Caudate nucleus (tissue), 63 donors: ENCODE measurements at places on chromosomes 7 and 10.

GRCh38 chr7:43204081-43204480, 91.6 kb downstream of the HECW1 start:
- no peak for DNase-seq

- peak; percentile 31 for DNase-seq
These were observed 74.7 kb downstream of the CACNB2 start for GRCh38 chr10:18214691-18215563.

- DNase-seq, result no peak
These were observed 60.4 kb downstream of the DNAJB6 start for GRCh38 chr7:157397036-157397720.

DNA sequence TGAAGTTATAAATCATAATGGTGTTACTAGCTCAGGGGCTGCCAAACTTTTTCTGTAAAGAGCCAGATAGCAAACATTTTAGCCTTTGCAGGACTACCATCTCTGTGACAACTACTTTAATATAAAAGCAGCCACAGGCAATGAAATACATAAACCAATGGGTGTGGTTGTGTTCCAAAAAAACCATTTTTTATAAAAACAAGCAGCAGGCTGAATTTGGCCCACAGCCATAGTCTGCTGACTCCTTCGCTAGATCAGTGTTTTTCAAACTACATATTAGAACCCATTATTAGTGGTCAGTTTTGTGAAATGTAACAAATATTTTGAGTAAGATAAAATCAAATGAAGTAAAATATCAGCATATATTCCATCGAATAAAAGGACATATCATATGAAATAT, 13.6 kb downstream of the GNG11 start:
- no peak for DNase-seq

DNA sequence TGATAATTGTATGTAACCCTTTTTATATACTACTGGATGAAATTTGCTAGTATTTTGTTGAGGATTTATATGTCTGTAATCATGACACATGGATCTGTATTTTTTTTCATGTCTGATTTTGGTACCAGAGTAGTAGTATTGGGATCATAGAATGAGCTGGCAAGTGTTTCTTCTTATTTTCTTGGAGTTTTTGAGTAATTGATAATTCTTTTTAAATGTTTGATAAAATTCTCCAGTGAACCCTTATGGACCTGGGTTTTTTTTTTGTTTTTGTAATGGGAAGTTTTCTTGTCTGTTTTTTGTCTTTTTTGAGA, 28.4 kb downstream of the ZNF33A start:
- DNase-seq, result no peak

DNA sequence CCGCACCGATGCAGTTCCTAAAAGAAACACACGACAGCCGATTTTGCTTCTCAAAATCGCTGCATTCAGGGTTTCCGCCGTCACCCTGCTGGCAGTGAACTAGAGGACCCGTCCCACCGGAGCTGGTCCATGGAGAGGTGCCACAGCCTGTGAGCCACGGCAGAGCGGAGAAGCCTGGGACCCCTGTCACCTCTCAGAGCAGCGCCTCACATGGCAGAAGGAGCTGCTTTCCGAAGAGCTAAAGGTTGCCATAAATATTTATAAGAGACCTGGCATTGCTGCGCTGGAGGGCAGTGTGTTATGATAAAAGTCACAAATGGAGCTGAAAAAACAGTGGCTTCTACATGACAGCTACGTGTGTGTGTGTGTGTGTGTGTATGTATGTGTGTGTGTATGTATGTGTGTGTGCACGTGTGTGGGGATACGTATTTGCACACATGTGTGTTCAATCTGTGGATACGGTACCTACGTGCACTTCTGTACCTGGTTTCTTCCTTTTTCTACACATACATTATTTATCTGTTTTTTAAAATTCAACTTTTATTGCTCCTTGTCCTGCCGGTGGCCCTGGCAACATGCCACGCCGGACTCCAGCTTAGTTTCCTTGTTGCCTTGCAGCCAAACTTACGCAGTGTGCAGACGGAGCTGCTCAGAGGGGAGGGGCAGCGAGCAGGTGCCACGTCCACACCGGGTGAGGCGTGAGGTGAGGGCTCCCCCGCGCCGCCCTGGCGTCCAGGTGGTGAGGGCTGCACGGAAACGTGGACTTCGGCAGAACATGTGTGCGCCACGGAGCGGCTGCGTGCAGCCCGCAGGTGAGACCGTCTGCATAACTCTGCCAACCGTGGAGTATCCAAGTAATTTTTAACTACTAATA, 115.2 kb upstream of the PITRM1 start:
- no peak for DNase-seq

DNA sequence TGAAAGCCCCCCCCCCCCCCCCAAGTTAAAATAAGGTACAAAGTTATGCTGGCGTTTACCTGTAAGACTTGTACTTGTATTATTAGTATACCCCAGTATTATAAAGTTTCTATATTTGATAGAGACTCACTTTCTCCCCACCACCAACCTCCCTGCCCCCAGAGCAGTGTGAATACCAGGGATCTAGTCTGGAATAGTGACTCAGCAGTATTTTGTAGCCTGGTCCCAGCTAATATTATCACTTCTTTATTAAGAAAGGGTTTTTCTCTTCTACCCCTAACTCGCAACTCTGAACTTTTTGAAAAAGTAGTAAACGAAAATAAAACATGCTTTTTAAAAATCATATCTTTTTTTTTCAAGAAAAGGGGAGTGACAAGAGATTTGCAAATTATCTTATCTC, 26.7 kb downstream of the GLI3 start:
- DNase-seq, result no peak

- DNase-seq, result no peak
These were observed 118.7 kb downstream of the RALA start for GRCh38 chr7:39741942-39742623.

- no peak for DNase-seq
These were observed 337.8 kb downstream of the NRG3 start for GRCh38 chr10:82212753-82213152.

DNA sequence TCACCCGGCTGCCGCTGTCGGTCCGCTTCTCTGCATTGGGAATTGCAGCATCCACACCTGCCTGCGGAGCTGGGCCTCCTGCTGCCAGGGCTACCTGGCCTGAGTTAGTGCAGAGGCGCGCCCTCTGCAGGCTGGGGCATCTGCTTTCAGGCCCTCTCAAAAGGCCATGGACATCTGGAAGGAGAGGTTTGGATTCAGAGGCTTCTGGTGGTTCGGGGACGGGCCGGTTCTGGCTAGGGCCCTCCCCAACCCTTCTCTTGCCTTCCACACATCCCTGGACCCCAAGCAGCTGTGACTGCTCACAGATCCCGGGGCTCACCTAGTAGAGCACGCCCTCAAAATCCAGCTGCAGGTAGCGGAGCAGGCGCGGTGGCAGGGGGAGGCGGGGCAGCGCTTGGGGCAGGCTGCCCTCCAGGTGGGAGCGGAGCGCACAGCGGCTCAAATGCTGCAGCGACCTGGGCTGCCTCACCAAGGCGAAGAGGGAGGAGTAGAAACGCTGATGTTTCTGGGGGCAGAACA, 8.4 kb upstream of the GBX1 start:
- DNase-seq, result no peak

GRCh38 chr10:81953420-81953819, 78.4 kb downstream of the NRG3 start:
- DNase-seq, result no peak

DNA sequence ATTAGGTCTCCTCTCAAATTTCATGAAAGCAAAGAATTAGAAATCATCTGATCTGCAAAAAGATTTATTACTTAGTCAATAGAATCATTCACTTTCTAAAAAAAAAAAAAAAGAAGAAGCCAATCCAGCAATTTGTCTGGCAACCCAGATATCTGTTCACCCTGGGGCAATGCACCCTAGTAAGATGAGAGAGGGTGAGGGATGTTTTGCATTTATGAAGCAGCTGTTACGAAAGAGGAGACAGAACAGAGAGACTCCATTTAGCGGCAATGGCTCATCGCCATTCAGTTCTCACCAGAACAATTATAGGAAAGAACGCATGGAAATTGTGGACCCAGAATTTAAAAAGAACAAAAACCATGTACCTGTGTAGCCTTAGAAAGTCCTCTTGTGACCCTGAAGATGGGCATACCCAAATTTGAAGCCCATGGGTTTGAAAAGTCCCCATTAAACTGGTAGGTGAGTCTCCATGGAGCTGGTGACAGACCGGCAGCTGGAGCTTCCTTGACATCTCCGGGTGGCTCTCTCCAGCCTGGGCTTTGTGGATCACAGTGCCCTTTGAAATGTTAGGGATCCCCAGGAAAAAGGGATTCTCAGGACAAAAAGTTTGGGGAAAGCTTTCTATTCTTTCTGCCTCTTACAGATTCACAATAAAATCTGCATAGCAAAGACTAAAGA, 45.5 kb upstream of the CCDC3 start:
- DNase-seq, result no peak

DNA sequence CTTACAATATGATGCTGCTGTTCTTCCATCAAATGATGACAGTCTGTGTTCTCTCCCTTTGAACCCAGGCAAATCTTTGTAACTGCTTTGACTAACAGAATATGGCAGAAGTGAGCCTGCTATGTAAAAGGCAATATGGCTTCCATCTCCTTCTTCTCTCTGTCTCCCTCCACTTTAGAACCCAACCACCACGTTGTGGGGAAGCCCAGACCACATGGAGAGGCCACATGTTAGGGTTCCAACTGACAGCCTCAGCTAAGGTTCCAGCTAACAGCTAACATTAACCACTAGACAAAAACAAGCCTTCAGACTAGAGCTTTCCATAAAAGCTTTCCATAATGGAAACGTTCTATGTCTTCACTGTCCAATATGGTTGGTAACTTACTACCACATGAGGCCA, 107.7 kb downstream of the PRTFDC1 start:
- no peak for DNase-seq

- DNase-seq, result no peak
These were observed 205.2 kb downstream of the GRM8 start for GRCh38 chr7:127047521-127047920.

DNA sequence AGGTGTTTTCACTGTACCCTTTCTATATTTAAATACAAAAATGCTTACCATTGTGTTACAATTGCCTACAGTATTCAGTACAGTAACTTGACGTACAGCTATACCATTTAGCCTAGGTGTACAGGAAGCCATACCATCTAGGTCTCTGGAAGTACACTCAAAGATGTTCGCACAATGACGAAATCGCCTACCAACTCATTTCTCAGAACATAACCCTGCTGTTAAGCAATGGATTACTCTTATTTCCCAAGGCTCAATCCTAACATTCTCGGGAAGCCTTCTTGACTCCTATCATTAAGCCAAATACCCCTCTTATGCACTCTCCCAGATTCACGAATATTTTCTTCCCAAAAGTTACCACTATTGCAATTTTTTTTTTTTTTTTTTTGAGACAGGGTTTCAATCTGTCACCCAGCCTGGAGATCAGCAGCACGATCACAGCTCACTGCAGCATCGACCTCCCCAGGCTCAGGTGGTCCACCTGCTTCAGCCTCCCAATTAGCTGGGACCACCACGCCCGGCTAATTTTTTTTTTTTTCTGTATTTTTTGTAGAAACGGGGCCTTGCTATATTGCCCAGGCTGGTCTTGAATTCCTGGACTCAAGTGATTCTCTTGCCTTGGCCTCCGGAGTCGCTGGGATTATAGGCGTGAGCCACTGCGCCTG, 1.5 kb downstream of the CWF19L1 start:
- no peak for DNase-seq

GRCh38 chr10:75864717-75865116, 433.3 kb downstream of the LRMDA start:
- no peak for DNase-seq

DNA sequence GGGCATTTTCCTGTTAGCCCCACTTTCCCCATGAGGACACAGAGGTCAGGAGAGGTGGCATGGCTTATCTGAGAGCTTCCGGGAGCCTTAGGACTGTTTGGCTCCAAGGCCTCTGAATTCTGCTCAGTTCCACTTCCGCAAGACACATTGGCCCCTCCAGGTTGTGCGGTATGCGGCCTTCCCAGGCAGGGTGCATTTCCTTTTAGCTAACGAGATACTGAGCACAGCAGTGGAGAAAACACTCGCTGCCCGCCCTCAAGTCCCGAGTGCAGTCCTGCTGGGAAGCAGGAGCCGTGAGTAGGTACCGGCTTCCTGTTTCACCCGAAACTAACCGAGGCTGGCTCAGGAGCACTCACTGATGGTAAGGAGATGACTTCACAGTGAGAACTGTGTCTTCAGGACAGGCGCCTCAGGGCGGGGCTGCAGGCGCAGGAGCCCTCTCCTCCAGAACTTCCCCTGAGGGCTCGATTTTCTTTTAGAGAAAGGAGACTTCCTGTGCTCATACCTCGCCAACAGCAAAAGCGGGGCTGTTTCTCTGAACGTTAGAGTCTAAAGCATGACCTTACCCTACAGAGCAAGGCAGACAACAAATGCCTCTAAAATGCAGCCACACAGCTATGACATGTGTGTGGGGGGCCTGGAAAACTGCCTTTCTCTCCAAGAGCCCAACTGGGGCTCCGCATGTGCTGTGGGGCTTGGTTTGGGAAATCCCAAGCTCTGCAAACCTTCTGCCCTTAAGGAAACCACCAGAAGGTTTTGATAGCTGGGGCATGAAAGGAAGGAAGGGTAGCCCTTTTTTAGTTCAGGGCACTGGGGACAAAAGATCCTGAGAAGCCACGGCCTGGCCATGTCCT, 25.9 kb downstream of the RGS10 start:
- DNase-seq, result no peak

- DNase-seq, result no peak
These were observed 111.8 kb upstream of the ANKRD1 start for GRCh38 chr10:91032611-91033206.

DNA sequence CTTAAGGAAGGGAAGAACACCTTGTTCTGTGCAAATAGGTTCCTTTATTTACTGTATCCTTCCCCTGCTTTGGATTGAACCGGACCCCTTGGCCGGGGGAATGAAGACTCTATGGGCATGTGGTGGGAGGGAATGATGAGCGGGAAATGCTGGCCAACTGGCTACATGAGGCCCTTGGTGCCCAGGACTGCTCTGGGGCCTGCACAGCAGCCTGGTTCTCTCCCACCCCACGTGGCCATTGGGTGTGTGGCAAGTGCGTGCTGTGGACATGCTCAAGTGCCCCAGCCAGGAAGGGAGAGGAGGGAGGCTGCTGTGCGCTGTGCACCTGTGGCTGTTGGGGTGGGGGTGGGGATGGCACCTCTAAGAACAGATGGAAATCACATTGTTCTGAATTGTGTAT, 917.0 kb upstream of the GHITM start:
- no peak for DNase-seq

DNA sequence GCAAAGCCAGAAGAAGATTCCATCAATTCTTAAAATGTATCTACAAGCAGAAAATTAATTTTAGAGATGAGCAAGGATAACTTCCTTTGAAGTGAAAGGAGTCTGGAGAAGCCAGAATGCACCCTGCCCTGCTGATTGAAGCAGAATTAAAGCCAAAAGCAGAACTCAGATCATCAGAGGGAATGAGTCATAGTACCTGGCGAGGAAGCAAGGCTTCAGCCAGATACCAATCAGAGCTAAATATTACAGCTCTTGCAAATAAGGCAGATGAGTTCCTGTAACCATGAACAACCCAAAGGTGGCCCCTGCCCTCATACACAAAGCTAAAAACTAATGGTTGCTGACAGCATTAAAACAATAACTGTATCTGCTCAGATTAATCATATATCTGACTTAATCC, 10.4 kb downstream of the HTR7 start:
- no peak for DNase-seq
